ENCODE measurements at places on chromosomes 12 and 14. TPM values are rescaled to one million over a fixed set of nuclear protein-coding genes. Genes with fewer than 3 reads are reported as not detected.

Gene TMEM132C
- total RNA-seq = 2.9 TPM

DNA sequence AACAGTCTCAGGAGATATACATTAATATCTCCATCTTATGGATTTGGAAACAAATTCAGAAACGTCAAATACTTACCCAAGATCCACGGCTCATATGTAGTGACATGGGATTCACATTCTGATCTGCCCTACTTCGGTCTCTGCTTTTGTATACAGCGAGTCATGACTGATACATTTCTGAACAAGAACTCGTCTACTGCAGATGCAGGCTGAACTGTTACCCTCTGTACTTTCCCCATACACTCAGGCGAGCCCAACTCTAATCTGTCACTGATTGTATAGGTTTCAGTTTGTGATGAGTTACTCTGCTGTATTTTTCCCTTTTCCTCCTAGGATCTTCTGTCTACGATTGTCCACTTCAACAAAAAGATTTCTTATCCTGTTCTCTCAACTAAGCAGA lies 441.6 kb downstream of the CCDC91 start:
- H3K4me1 ChIP-seq = no peaks in the 10 kb centered on the region
- no peak for DNase-seq
- no peak overlapping the region for H3K4me3 ChIP-seq
- no peaks in the 10 kb centered on the region for H3K27me3 ChIP-seq
- no peaks in the 10 kb centered on the region for H3K36me3 ChIP-seq

- peak overlapping the region; percentile 80 for H3K4me3 ChIP-seq
- H3K4me1 ChIP-seq = peaks cover 16% of the 10 kb centered on the region
- peak overlapping the region; percentile 90 for H3K27ac ChIP-seq
These were observed 814 bp downstream of the RAB2B start for GRCh38 chr14:21475767-21476522.

Gene TMPRSS12
- 6.8 TPM for total RNA-seq

DNA sequence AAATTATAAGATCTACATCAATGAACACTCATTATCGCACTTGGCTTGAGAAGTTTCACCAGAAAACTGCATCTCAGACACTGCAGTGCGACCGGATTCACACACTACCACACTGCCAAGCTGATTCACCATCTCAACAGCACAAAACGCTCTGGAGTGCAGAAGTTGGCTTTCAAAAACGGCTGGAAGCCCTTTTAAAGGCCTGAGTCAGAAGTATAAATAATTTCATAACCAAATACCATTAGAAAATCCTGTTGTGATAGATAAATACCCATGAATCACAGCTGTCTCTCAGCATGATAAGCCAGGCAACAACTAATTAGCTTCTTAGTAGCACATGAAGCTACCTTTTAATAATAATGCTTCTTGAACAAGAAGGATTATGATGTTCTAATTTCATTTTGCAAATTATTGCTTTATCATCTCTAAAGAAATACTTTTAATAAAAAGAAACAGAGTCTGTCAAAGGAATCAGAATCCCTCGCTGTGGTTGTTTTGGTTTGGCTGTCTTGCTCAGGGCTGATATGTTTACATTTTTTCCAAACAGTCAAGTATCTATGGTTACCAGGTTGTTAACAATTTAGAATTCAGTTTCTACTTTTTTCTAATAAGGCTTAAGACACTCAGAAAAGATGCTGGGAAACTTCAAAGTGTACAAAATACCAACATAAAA lies 51.2 kb downstream of the SLC2A13 start:
- H3K36me3 ChIP-seq = no peaks in the 10 kb centered on the region
- no peaks in the 10 kb centered on the region for H3K27me3 ChIP-seq

DNA sequence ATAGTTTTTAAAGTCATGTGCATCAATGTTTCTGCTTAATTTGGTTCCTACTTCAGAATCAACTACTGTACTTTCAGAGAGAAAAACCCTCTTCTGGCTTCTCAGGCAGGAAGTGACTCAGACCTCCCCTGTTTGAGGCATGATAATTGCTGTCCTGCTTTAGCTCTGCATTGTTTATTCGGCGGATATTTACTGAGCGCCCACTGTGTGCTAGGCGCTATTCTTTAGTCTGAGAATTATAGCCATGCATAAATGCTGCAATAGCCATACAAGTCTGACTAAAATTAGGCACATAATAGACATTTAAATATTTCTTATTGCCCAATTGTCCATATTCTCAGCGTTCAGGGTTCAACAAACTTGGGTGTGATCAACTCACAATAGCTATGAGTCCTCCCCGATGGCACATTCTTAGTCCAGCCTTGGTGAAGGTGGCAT lies 6.1 kb upstream of the AMIGO2 start:
- H3K4me1 ChIP-seq = peaks cover 21% of the 10 kb centered on the region
- H3K27ac ChIP-seq = peak overlapping the region; percentile 2
- no peaks in the 10 kb centered on the region for H3K36me3 ChIP-seq
- DNase-seq = no peak

Gene CLMN
- 68.0 TPM for total RNA-seq

GRCh38 chr14:29102996-29103395 lies 336.4 kb downstream of the FOXG1 start:
- H3K4me1 ChIP-seq = no peaks in the 10 kb centered on the region
- no peaks in the 10 kb centered on the region for H3K36me3 ChIP-seq
- no peak overlapping the region for H3K4me3 ChIP-seq
- DNase-seq = no peak
- no peaks in the 10 kb centered on the region for H3K27me3 ChIP-seq
- H3K27ac ChIP-seq = no peak overlapping the region

- no peak for DNase-seq
- H3K4me1 ChIP-seq = no peaks in the 10 kb centered on the region
- no peaks in the 10 kb centered on the region for H3K27me3 ChIP-seq
- H3K36me3 ChIP-seq = no peaks in the 10 kb centered on the region
- no peak overlapping the region for H3K27ac ChIP-seq
- no peak overlapping the region for H3K4me3 ChIP-seq
These were observed 33.9 kb downstream of the SLC35F4 start for GRCh38 chr14:57831981-57832380.

DNA sequence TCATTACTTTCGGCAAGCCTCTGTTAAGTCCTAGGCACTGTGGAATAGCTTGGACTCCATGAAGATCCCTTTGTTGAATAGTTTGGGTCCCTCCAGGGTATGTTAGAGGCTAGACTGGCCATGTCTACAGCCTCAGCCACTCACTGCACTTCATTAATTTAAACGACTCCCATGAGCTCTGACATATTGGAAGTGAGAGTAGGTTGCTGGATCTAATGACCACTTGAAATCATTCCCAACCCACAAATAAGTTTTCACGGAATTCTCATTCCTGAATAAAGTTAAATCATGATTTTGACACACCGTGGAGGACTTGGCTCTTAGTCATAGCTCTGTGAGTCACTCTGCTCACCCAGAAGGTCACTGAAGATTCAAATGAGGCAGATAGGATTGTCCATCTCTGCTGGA lies 21.4 kb upstream of the APPL2 start:
- no peak for DNase-seq
- no peaks in the 10 kb centered on the region for H3K27me3 ChIP-seq
- peaks cover 23% of the 10 kb centered on the region for H3K4me1 ChIP-seq
- no peaks in the 10 kb centered on the region for H3K36me3 ChIP-seq

DNA sequence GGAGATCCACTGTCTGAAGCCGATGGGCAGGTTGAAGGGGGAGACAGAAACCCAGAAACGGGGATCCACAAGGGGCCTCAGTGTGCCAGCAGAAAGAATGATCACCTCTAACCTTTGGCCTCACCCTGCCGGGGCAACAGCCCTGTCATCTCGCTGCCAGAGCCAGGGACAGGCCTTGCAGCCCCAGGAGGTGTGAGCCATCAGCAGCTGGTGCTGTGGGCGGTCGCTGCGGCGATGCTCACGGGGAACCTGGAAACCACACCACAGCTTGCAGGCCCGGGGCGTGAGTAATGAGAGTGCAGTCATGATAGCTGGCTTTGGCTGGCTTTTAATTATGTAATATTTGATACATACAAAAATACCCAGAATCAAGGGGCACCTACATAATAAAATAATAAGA lies 4.7 kb upstream of the TTC7B start:
- DNase-seq = no peak
- H3K27ac ChIP-seq = no peak overlapping the region
- no peaks in the 10 kb centered on the region for H3K27me3 ChIP-seq
- H3K36me3 ChIP-seq = no peaks in the 10 kb centered on the region

- no peak for DNase-seq
- no peaks in the 10 kb centered on the region for H3K4me1 ChIP-seq
- no peaks in the 10 kb centered on the region for H3K36me3 ChIP-seq
- no peak overlapping the region for H3K27ac ChIP-seq
These were observed 28.7 kb downstream of the COX8C start for GRCh38 chr14:93375673-93376156.

- no peaks in the 10 kb centered on the region for H3K36me3 ChIP-seq
- no peak overlapping the region for H3K4me3 ChIP-seq
- no peaks in the 10 kb centered on the region for H3K4me1 ChIP-seq
- no peak for DNase-seq
These were observed 30.9 kb downstream of the SLC35F4 start for GRCh38 chr14:57834961-57835360.

DNA sequence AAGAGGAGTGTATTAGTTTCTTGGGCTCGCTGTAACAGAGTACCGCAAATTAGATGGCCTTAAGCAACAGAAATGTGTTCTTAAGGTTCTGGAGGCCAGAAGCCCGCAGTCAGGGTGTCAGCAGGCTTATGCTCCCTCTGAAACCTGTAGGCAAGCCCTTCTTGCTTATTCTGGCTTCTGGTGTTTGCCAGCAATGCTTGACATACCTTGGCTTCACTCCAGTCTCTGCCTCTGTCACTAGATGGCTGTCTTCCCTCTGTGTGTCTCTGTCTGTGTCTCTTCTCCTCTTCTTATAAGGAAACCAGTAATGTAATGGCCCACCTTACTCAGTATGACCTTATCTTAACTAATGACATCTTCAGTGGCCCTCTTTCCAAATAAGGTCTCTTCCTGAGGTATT lies 85.1 kb downstream of the DERA start:
- H3K27ac ChIP-seq = no peak overlapping the region
- H3K36me3 ChIP-seq = no peaks in the 10 kb centered on the region
- no peaks in the 10 kb centered on the region for H3K4me1 ChIP-seq

Gene PROX2
- total RNA-seq = 0.06 TPM

DNA sequence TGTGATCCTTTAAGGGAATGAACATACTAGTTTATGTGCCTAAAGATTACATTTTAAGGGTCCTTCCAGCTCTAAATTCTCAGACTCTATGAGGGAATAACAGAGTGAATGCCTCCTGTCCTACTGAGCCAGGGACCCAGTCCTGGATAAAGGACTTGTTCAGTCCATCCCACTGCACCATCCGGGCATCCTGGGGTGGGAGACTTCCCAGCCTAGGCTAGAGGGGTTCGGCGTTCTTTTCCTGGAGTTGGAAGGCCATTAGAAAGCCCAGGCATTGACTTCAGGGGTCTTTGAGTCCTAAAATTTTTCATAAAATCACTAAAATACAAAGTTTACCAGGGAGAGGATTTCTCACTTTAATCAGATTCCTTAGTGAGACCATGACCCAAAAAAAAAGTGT lies 127.9 kb upstream of the FKBP4 start:
- no peaks in the 10 kb centered on the region for H3K36me3 ChIP-seq
- H3K27ac ChIP-seq = no peak overlapping the region
- H3K4me3 ChIP-seq = no peak overlapping the region
- H3K4me1 ChIP-seq = no peaks in the 10 kb centered on the region
- H3K27me3 ChIP-seq = no peaks in the 10 kb centered on the region
- no peak for DNase-seq

Gene EIF2S1
- 82.1 TPM for total RNA-seq

Gene CMA1
- total RNA-seq = not detected

DNA sequence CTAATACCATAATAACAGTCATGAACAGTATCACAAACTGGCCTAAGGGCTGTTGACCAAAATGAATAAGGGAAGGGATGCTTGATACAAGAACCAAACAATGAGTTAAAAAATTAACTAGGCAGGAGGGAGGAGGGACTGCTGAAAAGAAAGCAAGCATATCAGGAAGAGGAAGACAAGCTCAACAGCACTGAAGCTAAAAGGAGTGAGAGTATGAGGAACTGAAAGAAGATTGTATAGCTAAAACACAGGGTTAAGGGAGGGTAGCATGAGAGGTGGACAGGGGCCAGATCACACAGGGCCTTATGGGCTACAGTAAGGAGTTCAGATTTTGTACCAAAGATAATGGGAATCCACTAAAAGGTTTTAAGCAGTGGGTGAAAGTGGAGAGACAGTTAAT lies 34.1 kb downstream of the ITGA7 start:
- no peaks in the 10 kb centered on the region for H3K27me3 ChIP-seq
- H3K27ac ChIP-seq = no peak overlapping the region
- no peaks in the 10 kb centered on the region for H3K4me1 ChIP-seq
- no peaks in the 10 kb centered on the region for H3K36me3 ChIP-seq

Gene OTOGL
- total RNA-seq = 0.87 TPM

Gene MYF5
- total RNA-seq = not detected

GRCh38 chr12:90234472-90234871 lies 525.8 kb upstream of the ATP2B1 start:
- no peak overlapping the region for H3K4me3 ChIP-seq
- H3K27ac ChIP-seq = no peak overlapping the region
- no peaks in the 10 kb centered on the region for H3K27me3 ChIP-seq

DNA sequence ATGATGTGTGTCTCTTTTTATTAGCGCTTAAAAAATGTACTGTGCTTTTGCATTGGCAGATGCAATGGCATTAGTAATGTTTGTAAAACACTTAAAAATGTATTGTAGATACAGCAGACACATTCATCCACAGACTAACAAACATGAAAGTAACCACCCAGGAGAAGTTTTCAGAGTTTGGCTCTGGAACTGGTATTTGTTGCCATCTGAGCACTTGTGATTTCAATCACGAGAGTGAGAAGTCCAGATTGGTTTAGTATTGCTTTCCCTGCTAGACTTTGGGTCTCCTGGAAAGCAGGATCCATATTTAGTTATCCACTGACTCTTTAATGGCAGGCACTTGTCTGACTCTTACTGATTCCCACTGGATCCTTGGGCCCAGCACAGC lies 13.2 kb downstream of the RASSF8 start:
- peaks cover 13% of the 10 kb centered on the region for H3K4me1 ChIP-seq
- DNase-seq = no peak
- H3K27ac ChIP-seq = peak overlapping the region; percentile 31
- H3K4me3 ChIP-seq = no peak overlapping the region
- no peaks in the 10 kb centered on the region for H3K36me3 ChIP-seq

GRCh38 chr14:96894966-96895365 lies 97.8 kb downstream of the VRK1 start:
- H3K4me1 ChIP-seq = no peaks in the 10 kb centered on the region
- no peaks in the 10 kb centered on the region for H3K36me3 ChIP-seq
- no peak for DNase-seq
- H3K27ac ChIP-seq = no peak overlapping the region

- H3K27ac ChIP-seq = no peak overlapping the region
- H3K4me3 ChIP-seq = no peak overlapping the region
- H3K27me3 ChIP-seq = no peaks in the 10 kb centered on the region
- no peaks in the 10 kb centered on the region for H3K36me3 ChIP-seq
- H3K4me1 ChIP-seq = no peaks in the 10 kb centered on the region
These were observed 39.7 kb downstream of the RAD51B start for GRCh38 chr14:67859169-67859749.

- no peak for DNase-seq
- no peaks in the 10 kb centered on the region for H3K36me3 ChIP-seq
- no peak overlapping the region for H3K27ac ChIP-seq
- no peaks in the 10 kb centered on the region for H3K27me3 ChIP-seq
- no peak overlapping the region for H3K4me3 ChIP-seq
These were observed 12.0 kb downstream of the AQP6 start for GRCh38 chr12:49984476-49985359.

All from testis (tissue), 5 donors.